ENCODE measurements at places on chromosomes 2 and 18.
A peak's percentile ranks its signal among the peaks of the same experiment; 100 is the strongest.

- no peak for DNase-seq
These were observed 7.9 kb downstream of the NEUROD1 start for GRCh38 chr2:181672255-181673008.

GRCh38 chr2:216379977-216380376 is 7.7 kb upstream of the MARCHF4 start:
- DNase-seq: no peak

GRCh38 chr18:8972116-8972515 is 130.4 kb upstream of the NDUFV2 start:
- no peak for DNase-seq

DNA sequence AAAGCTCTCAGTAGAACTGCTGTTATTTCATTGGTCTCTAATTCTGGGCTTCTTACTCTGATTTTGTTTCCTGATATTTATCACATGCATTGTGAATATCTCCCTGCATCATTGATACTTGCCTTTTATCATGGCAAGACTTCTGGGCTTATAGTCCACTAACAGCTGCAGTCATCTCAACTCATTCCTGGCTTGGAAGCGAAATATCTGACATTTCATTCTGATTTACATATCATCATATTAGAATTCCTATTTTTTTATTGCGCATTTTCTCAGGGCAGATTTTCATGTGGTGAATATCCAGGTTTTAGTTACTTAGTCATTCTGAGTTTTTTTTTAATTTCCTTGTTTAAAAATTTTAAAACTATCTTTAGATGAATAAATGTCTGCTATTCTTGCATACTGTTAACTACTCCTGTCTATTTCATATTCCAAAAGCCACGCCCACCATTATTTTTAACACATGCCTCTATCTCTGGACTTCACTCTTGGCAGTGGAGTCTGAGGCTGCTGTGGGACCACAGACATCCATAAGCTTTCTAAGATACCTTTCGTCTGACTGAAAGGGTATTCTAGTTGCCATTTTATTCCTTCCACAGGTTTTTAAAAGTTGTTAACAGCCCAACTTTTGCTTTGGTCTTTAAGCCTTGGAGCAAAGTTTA is 164.5 kb downstream of the IRS1 start:
- DNase-seq: no peak

GRCh38 chr2:28360058-28360717 is 32.5 kb upstream of the FOSL2 start:
- DNase-seq: no peak

GRCh38 chr2:156399224-156399949 is 36.8 kb upstream of the GPD2 start:
- DNase-seq: no peak

GRCh38 chr2:105442056-105442455 is 43.2 kb upstream of the FHL2 start:
- no peak for DNase-seq

DNA sequence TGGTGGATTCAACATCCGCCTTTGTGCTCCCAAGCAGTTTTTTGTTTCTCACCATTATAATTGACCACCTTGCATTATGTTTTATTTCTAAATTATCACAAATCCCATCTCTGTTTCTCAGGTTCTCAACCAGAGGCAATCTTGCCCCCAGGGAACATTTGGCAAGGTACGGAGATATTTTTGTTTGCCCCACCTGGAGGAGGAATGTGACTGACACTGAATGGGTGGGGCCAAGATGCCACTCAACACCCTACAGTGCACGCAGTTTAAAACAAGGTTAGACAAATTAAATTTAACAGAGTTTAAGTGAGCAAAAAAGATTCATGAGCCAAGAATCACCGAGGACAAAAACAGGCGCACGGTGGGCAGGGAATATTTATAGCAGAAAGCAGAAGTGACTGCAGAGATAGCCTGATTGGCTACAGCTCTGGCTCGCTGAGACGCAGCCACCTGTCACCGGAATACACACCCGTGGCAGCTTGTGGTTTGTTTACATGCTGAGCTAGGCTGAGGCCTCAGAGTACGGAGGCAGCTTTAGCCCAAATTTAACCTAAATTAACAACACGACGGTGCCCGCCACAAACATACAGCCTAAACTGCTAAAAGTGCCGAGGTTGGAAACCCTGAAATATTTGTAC is 150.0 kb upstream of the ALKAL2 start:
- DNase-seq: no peak

DNA sequence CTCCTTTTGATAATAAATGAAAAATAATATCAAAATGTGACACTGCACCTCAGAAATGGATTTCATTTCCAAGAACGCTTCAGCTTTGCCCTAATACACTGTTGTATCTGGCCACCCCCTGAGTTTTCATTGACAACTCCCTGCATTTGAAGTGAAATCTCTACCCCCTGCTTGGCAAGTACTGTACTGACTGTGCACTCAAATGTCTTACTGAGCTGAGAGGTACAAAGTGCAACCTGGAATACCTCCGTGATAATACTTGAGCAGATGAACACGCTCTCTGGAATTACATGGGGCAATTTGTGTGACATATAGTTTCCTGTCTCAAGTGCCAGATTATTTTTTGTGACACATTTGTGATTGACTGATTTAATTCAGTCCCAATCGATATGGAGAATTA is 231.1 kb downstream of the LRP1B start:
- no peak for DNase-seq

DNA sequence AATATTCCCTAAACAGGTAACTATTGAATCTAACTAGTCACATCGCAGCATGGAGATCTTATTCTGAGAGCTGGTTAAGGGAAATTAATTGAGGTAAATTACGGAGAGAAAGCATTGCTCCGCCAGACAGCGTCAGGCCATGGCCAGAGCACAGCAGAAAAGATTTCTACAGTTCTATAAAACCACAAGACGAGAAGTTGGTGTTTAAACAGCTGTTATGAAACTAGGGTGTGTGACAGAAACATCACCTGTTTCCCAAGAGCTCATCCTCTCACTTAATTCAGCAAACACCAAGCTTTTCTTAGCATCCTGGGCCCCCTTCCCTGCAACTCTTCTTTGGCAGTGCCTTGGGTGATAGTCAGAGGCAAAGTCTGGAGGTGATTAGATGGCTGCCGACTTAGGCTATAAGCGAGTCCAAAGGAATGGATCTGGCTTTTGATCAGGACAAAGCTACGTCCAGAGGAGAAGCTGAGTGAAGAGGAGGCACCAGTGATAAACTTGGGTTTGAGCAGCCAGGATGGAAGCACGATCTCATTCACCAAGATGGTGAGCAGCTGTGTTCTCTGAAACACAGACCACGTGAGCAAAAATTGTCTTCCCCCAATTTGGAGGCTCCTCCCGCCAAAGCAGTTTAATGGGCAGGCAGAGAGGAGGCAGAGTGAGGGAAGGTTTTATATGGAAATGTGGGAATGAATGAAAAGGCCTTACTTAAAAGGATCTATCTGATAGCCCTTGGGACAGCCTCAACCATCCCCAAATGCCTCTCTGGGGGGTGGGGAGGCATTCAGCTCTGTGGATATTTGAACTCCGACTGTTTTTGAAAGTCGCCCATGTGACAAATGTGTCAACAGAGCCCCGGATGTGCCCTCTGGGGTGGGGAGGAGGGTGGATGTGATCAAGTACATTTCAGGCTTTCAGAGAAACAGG is 57.8 kb downstream of the PKDCC start:
- DNase-seq: no peak

DNA sequence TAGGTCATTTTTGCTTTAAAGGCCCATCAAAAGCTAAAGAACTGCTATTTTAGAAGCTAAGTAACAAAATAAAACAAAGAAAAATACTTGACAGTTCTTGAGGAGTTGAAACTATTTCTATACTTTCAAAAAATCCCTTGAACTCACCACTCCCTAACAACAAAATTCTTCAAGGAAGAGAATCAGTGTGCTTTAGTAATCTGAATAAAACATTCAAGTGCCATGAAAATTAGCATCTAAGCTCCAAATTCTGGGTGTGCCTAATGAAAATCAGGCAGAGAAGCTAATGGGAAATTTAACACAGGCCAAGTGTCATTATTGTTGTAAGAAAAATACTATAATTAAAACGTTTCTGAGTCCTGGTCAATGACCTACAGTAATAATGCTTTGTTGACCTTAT is 456.3 kb downstream of the ZEB2 start:
- no peak for DNase-seq

GRCh38 chr18:61901323-61901986 is 8.6 kb upstream of the RNF152 start:
- no peak for DNase-seq

DNA sequence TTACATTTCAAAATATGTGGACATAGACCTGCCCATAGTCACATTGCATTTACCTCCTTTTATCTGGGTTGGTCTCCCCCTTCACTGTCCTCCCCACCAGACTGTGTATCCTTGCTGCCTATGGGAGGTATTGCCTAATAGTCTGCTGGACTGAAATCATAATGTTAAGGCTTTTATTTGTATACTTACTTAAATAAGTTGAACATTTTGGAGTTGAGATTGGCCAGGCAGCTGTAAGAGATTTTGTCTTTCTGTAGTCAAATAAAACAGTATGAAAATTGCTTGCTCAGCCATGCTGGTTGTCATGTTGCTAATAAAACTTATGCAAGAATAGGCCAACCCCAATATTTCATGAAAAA is 280.9 kb downstream of the PTPRM start:
- DNase-seq: no peak

GRCh38 chr2:60364491-60364890 is 189.0 kb downstream of the BCL11A start:
- DNase-seq: no peak

- no peak for DNase-seq
These were observed 60.7 kb upstream of the ITGA6 start for GRCh38 chr2:172366596-172367150.

- no peak for DNase-seq
These were observed 4.0 kb downstream of the SPR start for GRCh38 chr2:72891091-72891818.

GRCh38 chr2:222043897-222044296 is 254.9 kb downstream of the PAX3 start:
- DNase-seq: no peak

DNA sequence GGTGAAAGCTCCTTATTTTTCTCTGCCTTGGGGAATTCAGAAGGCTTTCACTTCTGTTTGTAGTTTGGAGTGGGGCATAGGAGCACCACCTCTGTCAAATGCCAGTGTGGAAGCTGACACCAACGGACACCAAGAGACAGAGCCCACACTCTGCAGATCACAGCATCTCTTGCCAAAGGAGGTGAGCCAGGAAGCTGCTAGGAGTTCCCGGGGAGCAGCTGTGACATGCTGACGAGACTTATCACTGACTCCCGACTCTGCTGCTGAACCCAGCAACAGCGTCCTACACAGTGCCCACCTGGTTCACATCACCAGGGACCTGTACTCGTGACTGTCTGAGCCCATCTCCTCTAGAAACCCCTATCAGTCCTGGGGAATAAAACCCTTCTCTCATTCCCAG is 8.1 kb downstream of the TEX51 start:
- DNase-seq: no peak

DNA sequence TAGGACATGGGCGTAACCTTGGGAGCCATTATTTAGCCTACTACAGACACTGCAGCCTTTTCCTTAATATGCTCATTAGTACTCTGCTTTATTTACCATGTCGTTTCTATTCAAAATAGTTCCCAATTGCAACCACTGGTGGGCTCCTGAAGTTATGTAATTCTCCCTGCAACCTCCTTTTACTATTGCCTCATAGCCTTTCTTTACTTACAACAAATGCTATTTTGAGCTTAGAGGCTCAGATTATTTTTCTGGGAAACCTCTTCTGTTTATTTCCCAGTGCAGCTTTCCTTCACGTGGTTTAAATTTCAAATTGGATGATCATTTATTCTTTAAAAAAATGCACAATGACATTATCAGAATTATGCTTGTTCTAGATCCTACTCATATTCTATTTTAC is 492.3 kb upstream of the TMEFF2 start:
- no peak for DNase-seq

GRCh38 chr2:45011121-45011520 is 1.9 kb upstream of the SIX2 start:
- no peak for DNase-seq

- DNase-seq: no peak
These were observed 395.4 kb downstream of the ZNF804A start for GRCh38 chr2:184993746-184994145.

GRCh38 chr18:34848695-34849094 is 138.6 kb downstream of the DTNA start:
- DNase-seq: no peak

DNA sequence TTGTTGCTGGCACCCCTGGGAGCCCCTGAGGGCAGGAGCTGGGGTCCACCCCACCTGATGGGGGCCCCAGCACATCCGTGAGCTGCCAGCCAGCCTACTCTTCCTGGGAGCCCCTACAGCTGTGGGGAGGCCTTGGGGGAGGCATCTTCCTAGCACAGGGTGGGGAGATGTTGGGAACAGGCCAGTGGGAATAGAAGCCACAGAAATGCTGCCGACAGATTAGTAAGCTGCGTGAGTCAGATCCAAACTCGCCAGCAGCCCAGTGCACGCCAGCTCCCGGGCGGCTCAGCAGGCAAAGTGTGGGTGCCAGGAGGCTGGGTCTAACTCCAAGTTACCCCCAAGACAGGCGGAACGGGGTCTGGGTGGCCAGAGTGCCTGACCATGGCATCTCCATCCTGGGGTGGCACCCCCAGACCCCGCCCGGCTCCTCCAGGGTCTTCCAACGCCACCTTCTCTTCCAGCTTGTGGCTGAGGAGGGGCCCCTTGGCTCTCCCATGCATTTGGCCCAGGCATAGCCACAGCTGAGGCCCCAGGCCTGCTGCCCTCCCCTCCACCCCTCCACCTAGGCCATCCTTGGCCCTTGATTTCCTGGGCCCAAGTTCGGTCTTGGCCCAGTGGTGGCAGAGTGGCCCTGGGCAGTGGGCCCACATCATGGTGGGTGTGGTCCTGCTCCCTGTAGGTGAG is 15.3 kb downstream of the CROCC2 start:
- peak; percentile 36 for DNase-seq

DNA sequence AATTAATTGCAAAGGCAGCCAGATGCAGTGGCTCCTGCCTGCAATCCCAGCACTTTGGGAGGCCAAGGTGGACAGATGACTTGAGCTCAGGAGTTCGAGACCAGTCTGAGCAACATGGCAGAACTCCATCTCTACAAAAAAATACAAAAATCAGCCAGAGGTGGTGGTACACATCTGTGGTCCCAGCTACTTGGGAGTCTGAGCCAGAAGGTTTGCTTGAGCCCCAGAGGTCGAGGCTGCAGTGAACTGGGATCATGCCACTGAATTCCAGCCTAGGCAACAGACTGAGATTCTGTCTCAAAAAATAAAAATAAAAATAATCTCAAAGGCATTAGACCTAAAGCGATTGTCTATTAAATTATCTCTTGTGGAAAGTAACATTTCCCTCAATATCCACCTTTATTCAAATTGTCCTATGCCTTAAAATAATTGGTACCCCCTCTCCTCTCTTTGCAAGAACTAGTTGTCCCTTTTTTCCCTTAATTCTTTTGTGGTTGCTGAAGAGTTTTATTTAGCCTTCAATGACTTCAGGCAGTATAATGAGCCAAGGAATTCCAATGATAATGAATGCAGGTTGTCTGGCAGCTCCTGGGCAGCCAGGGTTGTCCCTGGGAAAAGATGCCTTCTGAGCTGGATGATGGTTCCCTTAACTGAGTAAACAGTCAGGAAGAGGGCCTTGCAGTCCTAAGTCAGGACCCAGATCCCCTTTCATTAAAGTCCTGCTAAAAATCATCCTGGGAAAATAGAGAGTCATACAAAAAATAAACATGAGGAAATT is 32.2 kb downstream of the GPR75 start:
- no peak for DNase-seq

GRCh38 chr18:6219116-6219717 is 195.5 kb downstream of the L3MBTL4 start:
- no peak for DNase-seq

Measured in epithelial cell of prostate (primary cell).